Adrenal gland (tissue), 19 donors: ENCODE measurements at places on chromosomes 7 and 10. TPM values are rescaled to one million over a fixed set of nuclear protein-coding genes. Genes with fewer than 3 reads are reported as not detected.

DNAH11 gene
- total RNA-seq, result 60.8 TPM

- no peaks in the 10 kb centered on the region for H3K36me3 ChIP-seq
- no peak overlapping the region for H3K4me3 ChIP-seq
- no peaks in the 10 kb centered on the region for H3K4me1 ChIP-seq
- H3K27ac ChIP-seq, result no peak overlapping the region
- no peak for DNase-seq
Measured at GRCh38 chr7:131124001-131124629, 203.6 kb upstream of the MKLN1 start.

CDK14 gene
- 3.0 TPM for total RNA-seq

DNA sequence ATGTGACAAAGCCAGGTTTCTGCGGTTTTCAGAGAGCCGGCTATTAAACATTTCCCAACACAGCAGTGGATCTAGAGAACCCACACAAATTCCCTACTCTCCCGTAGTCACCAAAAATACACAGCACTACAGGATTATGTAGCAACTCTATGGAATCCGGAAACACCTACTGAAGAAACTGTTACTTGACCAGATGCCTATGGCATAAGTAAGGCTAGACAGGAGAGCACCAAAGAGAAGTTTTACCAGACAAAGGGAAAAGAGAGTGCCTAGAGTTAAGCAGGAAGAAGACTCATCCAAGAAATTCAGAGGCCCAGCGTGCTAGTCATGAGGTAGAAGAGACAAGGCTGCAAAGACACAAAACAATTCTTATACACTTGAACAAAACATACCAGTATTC, 321.1 kb downstream of the PARD3 start:
- H3K27me3 ChIP-seq, result no peaks in the 10 kb centered on the region
- no peak overlapping the region for H3K27ac ChIP-seq
- no peaks in the 10 kb centered on the region for H3K36me3 ChIP-seq
- no peak for DNase-seq

APBB1IP gene
- total RNA-seq, result 16.1 TPM

GRCh38 chr10:77355844-77356243, 281.8 kb downstream of the KCNMA1 start:
- DNase-seq, result no peak
- H3K4me1 ChIP-seq, result no peaks in the 10 kb centered on the region
- no peak overlapping the region for H3K4me3 ChIP-seq
- no peaks in the 10 kb centered on the region for H3K36me3 ChIP-seq
- H3K27ac ChIP-seq, result no peak overlapping the region

- peak overlapping the region; percentile 46 for H3K4me3 ChIP-seq
- no peaks in the 10 kb centered on the region for H3K36me3 ChIP-seq
- peak overlapping the region; percentile 57 for H3K27ac ChIP-seq
- H3K4me1 ChIP-seq, result no peaks in the 10 kb centered on the region
- peak; percentile 84 for DNase-seq
Measured at GRCh38 chr7:143882020-143882603, 19.9 kb downstream of the TCAF1 start.

DNA sequence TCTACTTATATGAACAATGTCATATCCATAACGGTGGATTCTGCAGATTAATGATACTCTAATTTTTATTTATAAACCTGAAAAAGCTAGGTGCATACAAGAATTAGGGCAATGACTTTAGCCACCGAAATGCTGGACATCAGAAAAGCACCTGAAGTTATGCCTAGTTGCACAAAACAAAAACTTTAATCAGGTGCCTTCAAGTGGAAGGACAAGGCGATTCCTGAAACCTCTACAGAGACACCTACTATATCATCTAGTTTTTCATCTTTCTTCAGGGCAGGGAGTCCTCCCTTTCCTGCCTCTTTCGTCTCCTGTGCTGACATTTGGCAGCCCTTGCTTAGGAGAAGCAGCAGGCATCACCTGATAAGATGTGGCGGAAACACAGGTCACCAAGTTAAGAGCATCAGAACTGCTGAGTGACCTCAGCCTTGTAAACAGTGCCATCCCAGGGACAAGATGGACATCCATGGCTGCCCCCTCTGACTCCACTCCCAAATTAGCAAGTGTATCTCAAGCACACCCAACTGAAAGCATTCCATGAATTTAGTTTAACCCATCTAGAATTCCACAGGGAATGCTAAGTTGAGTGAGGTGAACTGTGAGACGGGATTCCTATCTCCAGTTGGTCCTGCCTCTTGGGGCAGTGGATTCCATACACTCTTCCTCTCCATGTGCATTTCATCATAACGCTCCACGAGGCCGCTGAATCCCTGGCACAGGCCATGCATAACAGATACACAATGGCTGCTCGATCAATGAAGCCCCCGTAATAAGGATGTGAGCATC, 5.8 kb downstream of the ITPRIP start:
- H3K36me3 ChIP-seq, result no peaks in the 10 kb centered on the region
- peak overlapping the region; percentile 88 for H3K27ac ChIP-seq
- DNase-seq, result peak; percentile 8
- H3K4me3 ChIP-seq, result no peak overlapping the region
- H3K27me3 ChIP-seq, result no peaks in the 10 kb centered on the region
- peaks cover 75% of the 10 kb centered on the region for H3K4me1 ChIP-seq

DNA sequence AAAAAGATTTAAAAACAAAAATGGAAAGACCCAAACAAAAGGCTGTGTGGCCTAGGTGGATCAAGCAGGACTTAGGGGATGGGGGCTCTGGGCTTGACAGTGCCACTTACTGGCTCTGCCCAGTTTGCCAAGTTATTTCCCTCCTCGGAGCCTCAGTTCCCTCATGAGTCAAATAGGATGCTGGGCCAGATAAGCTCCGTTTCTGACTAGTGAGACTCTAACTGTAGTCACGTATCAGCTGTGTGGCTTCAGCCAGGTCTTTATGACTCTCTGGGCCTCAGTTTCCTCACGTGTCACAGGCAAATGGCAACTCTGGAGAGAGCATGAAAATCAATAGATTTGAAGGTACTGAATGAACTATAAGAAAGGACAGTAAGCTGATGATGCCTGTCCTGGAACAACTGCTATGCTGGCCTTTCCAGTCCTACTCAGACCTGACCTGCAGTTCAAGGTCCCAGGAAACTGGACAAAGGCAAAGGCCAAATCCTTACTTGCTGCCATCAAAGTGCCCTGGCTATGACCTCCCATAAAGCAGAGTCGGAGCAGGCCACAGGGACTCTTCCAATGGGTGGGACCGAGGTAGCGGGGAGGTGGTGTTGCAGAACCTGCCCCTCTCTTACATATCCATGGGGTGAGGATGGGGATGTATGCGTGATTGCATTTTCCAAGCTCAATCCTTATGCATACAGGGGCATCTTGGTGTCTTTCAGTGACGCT, 27.0 kb downstream of the FAM53B start:
- H3K4me3 ChIP-seq, result no peak overlapping the region
- no peak for DNase-seq
- peak overlapping the region; percentile 60 for H3K27ac ChIP-seq
- H3K27me3 ChIP-seq, result no peaks in the 10 kb centered on the region
- peaks cover 86% of the 10 kb centered on the region for H3K4me1 ChIP-seq
